Stimulated activated CD8-positive, alpha-beta memory T cell treated with anti-CD3 and anti-CD28 coated beads, Interleukin-4, amount 100 ng/mL, for 4 hours (primary cell): ENCODE measurements at places on chromosomes 3 and 15.

GRCh38 chr3:40307176-40307575 lies 2.3 kb upstream of the EIF1B start:
- DNase-seq, result no peak

DNA sequence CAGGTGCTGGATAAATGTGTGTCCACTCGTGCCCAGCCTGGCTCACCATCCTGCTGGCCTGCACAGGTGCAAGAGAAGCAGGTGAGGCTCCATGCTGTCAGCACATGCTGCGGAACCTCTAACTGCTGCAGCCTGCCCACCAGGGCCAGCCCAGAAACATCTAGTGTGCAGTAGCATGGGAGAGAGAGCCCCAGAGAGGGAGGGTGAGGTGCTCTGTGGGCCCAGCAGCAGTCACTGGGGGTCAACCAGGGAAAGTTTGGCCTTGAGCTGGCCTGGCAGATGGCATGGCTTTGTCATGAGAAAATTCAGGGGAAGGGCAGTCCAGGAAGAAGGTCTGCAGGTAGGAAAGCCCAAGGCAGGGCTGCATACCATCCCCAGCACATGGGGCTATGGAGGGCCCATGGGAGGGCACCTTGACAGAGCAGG lies 18.2 kb upstream of the PRR23E start:
- DNase-seq, result no peak

DNA sequence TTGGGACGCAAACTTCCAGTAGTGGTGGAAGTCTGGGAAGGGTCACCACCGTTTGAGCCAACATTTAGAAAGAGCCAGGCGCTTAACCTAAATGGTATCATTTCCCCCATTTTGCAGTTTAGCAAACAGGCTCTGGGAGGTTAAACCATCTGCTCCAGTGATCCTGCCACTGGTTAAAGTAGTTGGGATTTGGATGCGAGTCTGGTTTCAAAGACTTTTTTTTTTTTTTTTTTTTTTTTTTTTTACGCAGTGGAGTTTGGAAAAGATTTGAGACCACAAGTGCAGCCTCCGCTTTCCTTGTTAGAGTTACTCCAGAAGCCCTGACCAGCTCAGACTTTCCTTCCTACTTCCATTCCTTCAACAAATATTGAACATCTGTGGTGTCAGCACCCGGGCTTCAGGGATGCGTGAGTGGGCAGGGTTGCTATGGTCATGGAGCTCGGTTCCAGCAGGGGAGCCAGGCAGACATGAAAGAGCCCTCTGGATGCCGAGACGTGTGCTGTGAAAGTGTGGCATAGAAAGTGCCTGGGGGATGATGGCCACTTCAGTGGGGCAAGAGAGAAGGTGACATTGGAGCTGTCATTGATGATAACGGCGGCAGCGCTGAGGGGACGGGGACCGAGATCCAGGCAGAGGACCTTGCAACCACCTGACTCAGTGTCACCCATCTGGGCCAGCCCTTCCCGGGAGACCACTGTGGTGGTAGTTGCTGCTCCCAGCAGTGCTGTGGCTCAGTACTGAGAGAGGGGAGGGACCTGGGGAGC lies 1.1 kb upstream of the RNU6-1 start:
- DNase-seq, result no peak

DNA sequence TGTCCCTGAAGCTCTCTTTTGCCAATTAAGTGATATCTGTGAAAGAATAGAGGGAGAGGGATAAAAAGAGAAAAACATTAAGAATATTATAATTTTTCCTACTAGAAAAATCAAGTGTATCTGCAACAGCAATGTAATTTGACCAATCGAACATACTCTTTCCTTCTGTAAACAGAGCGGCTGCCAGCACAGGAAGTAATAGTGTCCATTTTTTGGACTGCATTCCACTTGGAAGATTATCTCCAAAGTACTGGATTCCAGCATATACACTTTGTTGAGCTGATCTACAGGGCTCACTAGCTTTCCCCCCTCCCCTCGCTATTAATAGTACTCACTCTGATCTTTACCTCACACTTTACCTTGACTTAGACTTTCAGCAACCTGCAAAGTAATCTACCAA lies 90.4 kb downstream of the SUCLG2 start:
- no peak for DNase-seq

DNA sequence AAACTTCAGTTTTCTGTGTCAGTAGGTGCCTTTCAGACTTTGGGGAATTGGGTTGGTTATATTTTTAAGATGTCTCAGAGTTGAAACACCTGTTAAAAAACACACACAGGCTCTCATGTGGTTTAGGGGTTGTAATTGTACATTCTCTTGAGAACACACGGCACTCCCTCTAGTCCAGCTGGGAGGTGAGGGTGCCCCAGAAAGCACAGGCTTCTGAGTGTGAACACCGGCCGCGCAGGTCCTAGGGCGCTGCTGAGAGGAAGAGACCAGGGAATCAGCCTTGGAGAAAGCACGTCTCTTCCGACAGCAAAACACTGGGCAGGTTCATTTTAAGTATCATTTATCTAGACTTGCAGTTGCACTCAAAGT lies 68.0 kb upstream of the RPL35A start:
- DNase-seq, result no peak

GRCh38 chr3:132786890-132787289 lies 64.7 kb upstream of the NPHP3 start:
- no peak for DNase-seq

GRCh38 chr15:72790302-72790910 lies 6.8 kb upstream of the ADPGK start:
- no peak for DNase-seq

DNA sequence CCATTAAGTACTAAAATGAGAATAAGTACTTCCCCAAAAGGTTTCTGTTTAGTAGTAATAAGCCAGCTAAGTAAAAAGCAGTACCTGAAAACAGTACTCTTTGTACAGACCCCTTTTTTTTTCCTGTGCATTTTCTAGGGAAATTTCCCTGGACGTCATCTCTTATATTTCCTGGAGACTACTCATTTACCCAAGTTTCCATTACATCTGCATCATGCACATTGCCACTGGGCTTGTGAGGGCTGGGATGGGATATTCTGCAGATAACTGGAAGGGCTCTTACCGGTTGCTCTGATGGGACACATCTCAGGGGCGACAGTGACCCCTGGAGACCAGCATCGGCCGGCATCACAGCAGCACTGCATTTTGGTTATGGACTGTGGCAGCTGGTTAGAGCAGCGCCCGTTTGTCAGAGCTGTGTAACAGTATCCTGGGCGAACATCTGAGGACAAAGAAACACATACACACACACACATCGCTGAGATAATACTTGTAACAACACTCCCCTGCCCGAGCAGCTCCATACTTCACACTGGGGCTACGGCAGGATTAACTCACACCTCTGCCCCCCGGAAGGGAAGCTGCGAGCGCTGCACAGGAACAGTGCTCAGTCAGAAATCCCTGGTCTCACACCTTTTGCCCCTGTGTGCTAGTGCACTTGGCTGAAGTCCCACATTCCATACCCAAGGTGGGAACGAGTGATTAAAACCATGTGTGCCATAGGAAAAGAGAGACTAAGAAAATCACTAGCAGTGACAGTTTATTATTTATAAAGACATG lies 124.9 kb downstream of the FBN1 start:
- DNase-seq, result no peak

DNA sequence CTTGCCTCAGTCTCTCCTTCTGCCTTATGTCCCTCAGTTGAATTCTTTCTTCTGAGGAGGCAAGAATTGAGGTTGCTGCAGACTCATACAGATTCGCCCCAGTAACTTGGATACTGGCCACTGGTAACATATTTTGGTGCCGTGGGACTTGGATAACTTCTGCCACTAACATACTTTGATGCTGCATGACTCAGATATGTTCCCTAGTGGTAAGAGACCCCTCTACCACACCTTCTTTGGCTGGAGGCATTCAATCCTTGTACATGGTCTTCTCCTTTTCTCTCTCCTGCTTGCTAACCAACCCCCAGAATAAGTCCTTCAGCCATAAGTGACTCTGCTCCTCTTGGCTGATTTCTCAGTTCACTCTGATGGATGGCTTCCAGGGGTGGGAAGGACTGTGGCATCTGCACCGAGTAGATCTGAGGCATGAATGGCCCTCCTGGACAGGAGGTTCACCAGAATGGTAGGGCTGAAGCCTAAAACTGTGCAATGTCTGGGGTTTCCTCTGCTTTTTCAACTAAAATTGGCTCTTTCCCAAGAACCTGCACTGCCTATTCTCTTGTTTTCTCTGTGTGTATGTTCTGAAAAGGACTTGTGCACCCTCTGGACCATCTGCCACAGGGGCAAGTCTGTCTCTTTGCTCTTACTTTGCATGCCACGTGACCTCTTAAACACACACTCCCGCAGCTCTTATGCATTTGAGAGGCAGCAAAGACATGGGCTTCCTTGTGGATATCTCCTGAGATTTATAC lies 55.5 kb upstream of the FSTL1 start:
- no peak for DNase-seq

GRCh38 chr3:127984241-127984975 lies 67.8 kb upstream of the SEC61A1 start:
- no peak for DNase-seq

DNA sequence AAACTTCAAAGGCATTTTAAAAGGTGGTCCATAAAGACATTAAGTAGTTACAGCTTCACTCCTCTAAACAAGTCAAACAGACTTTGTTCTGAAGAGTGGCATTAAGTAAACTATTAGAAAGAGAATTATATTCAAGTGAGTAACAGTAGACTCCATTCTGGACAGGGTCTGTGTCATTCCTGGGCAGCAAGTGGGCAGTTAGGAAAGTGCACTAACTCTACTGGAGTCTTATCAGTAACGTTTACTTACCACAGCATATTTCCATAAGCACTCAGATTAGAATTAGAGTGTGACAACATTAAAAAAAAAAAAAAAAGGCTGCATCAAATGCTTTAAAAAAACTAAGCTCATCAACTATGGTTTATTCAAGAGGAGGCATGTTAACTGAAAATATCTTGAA lies 10.6 kb downstream of the UBR1 start:
- DNase-seq, result no peak

- DNase-seq, result no peak
Observed at GRCh38 chr3:44226573-44226972, 15.1 kb upstream of the TOPAZ1 start.

DNA sequence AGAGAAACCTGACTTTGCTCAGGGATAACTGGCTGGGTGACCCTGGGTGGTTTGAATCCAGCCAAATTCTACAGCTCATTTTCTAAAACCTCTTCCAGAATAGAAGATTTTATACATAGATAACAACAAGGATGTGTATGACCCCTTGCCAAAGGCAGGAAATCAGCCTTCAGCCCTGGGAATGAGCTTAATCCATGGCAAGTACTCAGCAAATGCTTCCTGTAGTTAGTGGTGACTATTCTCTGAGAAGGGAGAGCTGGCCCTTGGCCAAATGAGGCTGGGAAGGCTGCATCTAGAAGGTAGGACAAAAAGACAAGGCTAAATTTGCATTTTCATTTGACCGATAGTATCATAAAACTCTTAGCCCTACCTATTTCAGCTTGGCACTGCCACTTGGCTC lies 4.6 kb upstream of the HACD3 start:
- DNase-seq, result no peak

- DNase-seq, result no peak
Observed at GRCh38 chr3:29610781-29611180, 329.9 kb downstream of the RBMS3 start.

GRCh38 chr15:87582169-87582568 lies 674.4 kb downstream of the NTRK3 start:
- DNase-seq, result no peak

GRCh38 chr3:43852066-43852465 lies 161.3 kb downstream of the ABHD5 start:
- DNase-seq, result no peak

DNA sequence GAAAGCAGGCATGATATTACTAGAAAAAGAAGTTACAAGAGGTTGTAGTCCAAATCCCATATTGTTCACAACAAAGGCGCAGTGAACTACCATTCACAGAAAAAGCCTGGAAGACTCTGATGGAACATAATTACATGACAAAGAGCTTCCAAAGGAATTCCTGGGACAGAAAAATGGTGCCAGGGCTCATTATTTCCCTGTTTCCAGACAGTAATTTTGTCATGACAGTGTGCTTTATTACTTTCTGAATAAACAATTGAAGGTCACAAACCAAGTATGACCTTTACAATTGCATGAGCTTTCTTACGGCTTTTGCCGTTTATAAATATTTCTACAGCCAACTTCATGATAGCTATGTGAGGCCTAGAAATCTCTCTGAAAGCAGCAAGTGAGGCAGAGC lies 61.0 kb downstream of the CYFIP1 start:
- DNase-seq, result no peak

DNA sequence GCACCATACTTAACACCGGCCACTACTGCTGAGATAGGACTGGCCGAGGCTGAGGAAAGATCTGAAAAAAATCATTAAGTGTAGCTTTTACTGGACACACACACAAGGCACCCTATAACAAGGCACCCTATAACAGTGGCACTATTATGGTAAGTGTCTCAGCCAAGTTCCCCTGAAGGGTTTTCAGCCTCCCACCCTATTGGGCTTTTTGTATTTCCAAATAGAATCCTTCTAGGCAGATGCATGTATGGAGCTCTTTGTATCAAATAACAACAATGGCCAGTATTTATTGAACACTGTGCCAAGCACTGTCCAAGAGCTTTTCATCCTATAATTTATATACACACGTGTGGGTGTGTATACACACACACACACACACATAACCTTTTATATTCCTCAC lies 6.7 kb upstream of the DNAJA4 start:
- no peak for DNase-seq

DNA sequence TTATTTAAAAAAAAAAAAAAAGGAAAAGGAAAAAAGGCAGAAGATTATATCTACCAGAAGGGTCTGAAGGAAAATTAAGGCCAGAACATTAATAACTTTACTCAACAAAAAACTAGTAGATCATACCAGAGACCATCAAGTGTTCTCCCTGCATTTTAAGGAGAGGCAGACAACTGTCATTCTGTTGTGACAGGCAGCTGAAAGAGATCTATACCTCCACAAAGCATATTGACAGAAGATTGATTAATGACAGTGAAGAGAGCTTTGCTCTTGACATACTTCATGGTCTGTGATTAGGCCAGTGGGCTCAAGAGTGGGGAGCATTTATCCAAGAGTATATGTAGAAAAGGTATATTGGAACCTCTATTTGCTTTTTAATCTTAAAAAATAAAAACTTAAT lies 248.4 kb downstream of the CDIN1 start:
- DNase-seq, result no peak

- DNase-seq, result no peak
Observed at GRCh38 chr3:121985846-121986245, 36.2 kb downstream of the ILDR1 start.

- no peak for DNase-seq
Observed at GRCh38 chr3:102353805-102354204, 81.0 kb upstream of the ZPLD1 start.

- no peak for DNase-seq
Observed at GRCh38 chr3:113436809-113437208, 4.5 kb downstream of the CFAP44 start.

- DNase-seq, result no peak
Observed at GRCh38 chr3:126745760-126746394, 41.8 kb downstream of the CHCHD6 start.

DNA sequence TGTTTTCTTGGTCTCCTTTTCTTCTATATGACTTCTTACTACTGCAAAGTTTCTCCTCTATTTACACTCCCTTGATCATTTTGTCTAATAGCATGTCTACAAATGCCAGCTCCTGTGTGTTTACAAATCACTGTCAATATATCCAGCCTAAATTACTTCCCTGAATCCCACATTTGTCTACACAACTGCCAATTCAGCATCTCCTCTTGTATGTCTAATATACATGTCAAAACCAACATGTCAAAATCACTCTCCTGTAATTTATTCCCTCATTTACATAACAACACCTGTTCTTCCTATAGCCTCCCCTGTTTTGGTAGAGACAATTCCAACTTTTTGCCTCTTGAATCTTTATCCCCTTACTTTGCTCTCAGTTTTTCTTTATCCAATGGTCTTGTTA lies 359.3 kb downstream of the PLOD2 start:
- no peak for DNase-seq
